ENCODE measurements at places on chromosomes 16 and 17. TPM values are rescaled to one million over a fixed set of nuclear protein-coding genes. Genes with fewer than 3 reads are reported as not detected.

Gene TNFRSF17
- polyA plus RNA-seq, result not detected

Gene SLC38A8
- 0.12 TPM for polyA plus RNA-seq

DNA sequence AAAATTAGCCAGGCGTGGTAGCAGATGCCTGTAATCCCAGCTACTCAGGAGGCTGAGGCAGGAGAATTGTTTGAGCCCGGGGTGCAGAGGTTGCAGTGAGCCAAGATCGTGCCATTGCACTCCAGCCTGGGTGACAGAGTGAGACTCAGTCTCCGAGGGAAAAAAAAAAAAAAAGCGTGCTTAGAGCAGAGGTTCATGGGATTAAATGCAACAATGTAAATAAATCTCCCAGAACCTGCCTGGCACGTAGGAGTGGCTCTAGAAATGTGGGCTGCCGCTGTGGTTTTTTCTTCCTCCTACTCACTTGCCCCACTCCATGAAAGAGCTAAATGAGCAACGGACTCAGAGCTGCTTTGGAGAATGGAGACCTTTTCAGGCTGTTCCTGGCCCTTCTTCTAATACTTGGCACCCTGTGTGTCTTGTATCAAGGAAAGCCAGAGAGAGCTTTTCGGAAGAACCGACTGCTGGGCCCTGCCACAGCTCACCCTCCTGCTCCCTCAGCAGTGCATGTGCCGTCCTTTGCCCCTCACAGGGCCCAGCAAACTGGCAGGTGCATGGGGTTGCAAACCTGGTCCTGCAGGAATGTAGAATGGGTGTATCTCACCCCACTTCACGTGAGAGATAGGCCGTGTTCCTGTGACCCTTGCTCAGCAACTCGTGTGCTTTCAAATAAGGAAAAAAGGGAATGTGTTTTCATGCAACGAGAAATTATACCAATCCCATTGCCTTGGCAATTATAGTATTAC, 52.0 kb downstream of the LDHD start:
- H3K27ac ChIP-seq, result peak overlapping the region; percentile 91

Gene RAB37
- polyA plus RNA-seq, result 14.3 TPM

Gene CACNG4
- 5.1 TPM for polyA plus RNA-seq

DNA sequence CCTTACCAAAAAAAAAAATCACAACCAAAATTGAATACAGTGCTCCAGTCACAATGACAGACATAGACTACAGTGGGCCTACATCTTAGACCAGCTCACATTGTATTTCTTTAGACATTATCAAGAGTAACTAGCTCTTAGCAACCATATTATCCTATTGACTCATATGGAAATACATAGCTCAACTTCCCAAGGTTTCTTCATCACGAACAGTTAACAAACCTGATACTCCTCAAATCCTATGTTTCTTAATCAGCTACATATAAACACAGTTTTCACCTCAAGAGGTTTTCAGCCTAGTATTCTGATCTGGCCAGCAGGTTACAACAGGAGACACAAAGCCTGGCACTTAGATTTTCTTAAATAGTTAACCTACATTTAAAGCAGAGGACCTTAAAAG, 29.7 kb downstream of the CMC2 start:
- no peak overlapping the region for H3K27ac ChIP-seq
- no peak overlapping the region for H3K4me3 ChIP-seq
- DNase-seq, result no peak
- H3K4me1 ChIP-seq, result no peaks in the 10 kb centered on the region

Gene SCNN1B
- polyA plus RNA-seq, result 0.13 TPM

DNA sequence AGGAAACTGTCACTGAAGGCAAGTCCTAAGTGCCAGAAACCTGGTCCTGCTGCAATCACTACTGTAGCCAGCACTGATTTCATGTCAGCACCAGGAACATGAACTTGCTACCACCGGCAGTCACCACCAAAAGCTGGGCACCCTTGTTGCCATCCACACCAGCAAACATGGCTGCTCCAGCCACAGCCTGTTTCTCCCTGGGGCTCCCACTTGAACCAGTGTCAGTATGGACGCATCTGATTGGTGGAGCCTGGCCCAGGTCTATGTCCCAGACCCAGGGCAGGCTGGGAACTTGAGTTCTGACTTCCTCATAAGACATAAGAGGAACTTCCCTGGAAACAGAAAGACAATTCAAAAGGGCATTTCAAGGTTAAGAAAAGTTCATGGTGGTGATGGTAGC, 56.5 kb downstream of the COPRS start:
- DNase-seq, result peak; percentile 38
- H3K27me3 ChIP-seq, result no peaks in the 10 kb centered on the region
- peaks cover 24% of the 10 kb centered on the region for H3K4me1 ChIP-seq

GRCh38 chr17:71200597-71200996, 920.2 kb upstream of the SOX9 start:
- no peaks in the 10 kb centered on the region for H3K36me3 ChIP-seq
- H3K4me1 ChIP-seq, result no peaks in the 10 kb centered on the region
- H3K27me3 ChIP-seq, result no peaks in the 10 kb centered on the region
- DNase-seq, result no peak
- no peak overlapping the region for H3K4me3 ChIP-seq

Gene PITPNM3
- polyA plus RNA-seq, result 1.4 TPM

DNA sequence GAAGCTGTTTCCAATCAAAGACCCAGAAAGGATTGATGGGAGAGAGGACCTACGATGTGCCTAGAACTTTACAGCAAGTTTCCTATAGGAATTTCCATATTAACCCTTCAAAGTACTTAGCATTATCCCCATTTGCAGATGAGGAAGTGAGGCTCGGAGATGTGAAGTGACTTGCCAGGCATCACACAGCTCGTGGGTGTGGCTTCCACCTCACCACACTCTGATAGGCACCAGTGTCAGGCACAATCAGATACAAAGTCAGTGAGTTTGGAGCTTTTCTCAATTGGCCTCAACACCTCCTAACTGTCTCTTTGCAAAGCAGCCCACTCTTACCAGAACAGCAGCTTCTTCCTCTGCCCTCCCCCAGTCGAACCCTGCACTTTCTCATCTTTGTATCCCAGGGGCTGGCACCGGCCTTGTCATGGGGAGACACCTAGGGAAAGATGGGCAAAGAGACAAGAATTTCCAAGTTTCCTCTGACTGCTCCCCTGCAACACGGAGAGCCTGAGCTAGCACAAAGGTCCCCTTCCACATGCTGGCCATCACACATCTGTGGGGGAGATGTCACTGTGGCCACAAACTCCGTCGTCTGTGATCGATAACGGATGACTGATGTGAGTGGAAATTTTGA, 37.4 kb upstream of the CCL1 start:
- H3K36me3 ChIP-seq, result no peaks in the 10 kb centered on the region
- H3K27me3 ChIP-seq, result no peaks in the 10 kb centered on the region
- H3K4me1 ChIP-seq, result no peaks in the 10 kb centered on the region
- no peak overlapping the region for H3K4me3 ChIP-seq

Data from large intestine (tissue), 12 donors.